ENCODE measurements at places on chromosomes 13 and 19.
A peak's percentile ranks its signal among the peaks of the same experiment; 100 is the strongest.

DNA sequence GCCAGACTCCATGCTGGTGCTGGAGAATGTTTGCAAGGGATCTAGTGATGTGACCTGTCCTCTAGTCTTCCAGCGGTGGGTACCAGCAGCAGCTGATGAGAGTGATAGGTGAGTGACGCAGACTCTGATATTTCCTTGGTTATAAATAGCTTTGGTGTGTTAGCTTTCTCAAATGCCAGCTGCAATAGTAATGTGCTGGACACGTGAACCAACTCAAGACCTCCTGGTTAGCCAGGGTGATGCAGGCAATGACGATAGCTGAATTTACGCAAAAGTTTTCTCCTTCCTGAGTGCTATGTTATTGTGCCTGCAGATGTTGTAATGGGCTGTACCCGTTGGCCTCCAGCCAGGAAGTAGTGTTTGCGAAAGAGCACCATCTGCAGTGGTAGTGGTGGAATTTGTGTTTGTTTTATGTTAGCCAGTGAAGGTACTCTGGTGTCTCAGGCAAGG lies 129.5 kb downstream of the CYSLTR2 start:
- no peak for DNase-seq

- peak; percentile 5 for DNase-seq
Measured at GRCh38 chr13:45490068-45490467, 25.3 kb downstream of the COG3 start.

DNA sequence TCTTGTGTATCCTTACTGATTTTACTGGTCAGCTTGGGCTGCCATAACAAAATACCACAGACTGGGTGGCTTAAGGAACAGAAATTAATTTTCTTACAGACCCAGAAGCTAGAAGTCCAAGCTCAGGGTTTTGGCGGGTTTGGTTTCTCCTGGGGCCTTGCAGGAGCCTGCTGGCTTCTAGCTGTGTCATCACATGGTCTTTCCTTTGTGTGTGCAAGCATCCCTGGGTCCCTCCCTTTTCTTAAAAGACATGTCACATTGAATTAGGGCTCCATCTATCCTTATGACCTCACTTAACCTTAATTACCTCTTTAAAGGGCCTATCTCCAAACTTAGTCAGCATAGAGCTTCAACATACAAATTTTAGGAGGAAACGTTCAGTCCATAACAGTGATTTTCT lies 23.4 kb downstream of the UBAC2 start:
- DNase-seq = no peak

DNA sequence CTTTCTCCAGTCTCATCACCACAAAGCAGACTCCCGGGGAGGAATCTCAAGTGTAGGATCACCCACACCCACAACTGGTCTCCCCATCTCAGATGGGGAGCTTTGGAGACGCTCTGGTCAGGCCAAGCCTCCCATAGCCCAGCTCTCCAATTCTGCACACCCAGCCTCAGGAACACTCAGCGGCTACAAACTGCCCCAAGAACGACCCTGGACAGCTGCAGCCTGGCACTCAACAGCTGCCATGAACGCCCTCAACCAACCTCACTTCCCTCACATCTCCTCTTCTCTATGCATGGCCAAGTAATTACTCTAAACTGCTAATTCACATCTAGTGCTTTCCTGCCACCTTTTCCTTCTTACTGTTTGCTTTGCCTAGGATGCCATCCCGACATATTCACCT lies 42.6 kb downstream of the DZIP1 start:
- DNase-seq = no peak

DNA sequence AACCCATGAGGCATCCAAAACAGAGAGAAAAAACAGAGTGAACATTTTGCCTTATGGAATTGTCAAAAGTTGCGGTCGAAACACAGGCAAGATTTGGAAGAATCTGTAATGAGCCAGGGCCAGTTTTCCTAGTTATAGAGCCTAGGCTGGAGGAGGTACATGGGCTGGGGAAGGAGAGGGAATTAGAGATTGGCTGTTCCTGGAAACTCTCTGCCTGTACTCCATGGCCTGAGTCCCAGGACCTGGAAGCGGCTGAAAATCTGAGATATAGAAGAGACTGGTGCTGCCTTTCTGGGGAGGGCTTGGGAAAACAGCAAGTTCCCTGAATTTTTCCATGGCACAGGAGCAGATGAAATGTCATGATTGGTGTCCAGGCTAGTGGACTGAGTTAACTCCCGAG lies 122.8 kb upstream of the KLF12 start:
- no peak for DNase-seq

DNA sequence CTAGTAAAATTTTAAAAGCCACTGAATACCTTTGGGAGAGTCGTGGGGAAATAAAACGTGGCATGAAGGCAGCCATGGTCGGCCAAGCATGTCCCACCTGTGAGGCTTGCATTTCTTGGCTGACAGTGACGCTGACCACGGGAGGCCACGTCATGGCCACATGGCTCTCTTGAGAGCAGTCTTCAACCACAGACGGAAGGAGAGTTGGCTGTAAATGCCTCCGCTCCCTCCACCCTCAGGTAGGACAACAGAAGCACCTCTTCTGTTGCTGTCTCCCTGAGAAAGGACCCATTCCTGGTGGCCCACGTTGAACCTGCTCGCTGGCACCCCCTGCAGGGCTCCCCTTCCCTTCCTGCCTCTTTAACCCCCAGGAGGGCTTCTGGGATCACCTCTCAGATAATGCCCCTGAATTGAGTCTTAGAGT lies 10.6 kb upstream of the LRRC25 start:
- DNase-seq = no peak

Measured in NCI-H2081 (cell line).